Fibroblast of lung (primary cell): ENCODE measurements at places on chromosomes 7 and 10. TPM values are rescaled to one million over a fixed set of nuclear protein-coding genes. Genes with fewer than 3 reads are reported as not detected.

FOXI2 gene
- not detected in 2 replicates for total RNA-seq

PON1 gene
- total RNA-seq = not detected in 2 replicates

KNDC1 gene
- total RNA-seq = 0.26 and 0.50 TPM in 2 replicates

MMD2 gene
- total RNA-seq = not detected in 2 replicates

ADRA2A gene
- total RNA-seq = under 0.01 TPM in 2 replicates

LIPJ gene
- total RNA-seq = under 0.01 and 0.26 TPM in 2 replicates

PRKAR2B gene
- total RNA-seq = 12.6 and 14.7 TPM in 2 replicates

ANKRD61 gene
- total RNA-seq = 0.17 and 0.26 TPM in 2 replicates

CFAP70 gene
- 1.0 and 1.3 TPM in 2 replicates for total RNA-seq

WIPF3 gene
- total RNA-seq = under 0.01 and 0.33 TPM in 2 replicates

AKR1D1 gene
- total RNA-seq = not detected in 2 replicates

NKX1-2 gene
- not detected in 2 replicates for total RNA-seq

TMEM72 gene
- not detected in 2 replicates for total RNA-seq

SUGCT gene
- total RNA-seq = 6.7 and 16.5 TPM in 2 replicates

SFXN4 gene
- total RNA-seq = 17.7 TPM in 2 replicates

ANKRD2 gene
- total RNA-seq = 1.8 TPM in 2 replicates

HHEX gene
- 3.1 and 3.5 TPM in 2 replicates for total RNA-seq

DNA sequence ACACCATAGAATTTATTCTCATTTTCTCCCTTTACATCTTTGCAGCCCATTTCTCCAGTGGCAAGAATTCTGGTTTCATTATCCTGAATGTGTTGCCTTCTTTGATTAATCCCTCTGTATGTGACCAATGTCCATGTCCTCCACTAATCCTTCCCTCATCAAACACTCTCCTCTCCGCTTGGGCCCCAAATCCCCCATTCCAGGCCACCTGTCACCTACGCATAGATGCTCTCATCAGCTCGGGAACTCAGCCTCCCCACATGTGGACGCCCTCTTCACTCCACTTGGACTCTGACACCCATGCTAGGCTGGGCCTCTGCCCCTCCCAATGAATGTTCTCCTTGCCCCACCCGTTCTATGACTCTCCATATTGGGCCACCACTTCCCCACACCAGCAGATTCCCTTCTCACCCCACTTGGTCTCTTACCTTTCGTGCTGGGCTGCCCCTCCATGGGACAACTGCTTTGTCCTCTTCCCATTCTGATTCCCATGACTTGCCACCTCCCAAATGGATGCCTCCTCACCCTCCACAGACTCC is 18.7 kb upstream of the RBM20 start:
- H3K4me3 ChIP-seq = no peak overlapping the region
- H3K4me1 ChIP-seq = no peaks in the 10 kb centered on the region
- DNase-seq = no peak
- H3K27ac ChIP-seq = no peak overlapping the region
- peaks cover 8% of the 10 kb centered on the region for H3K27me3 ChIP-seq

- no peak overlapping the region for H3K27ac ChIP-seq
- H3K4me1 ChIP-seq = no peaks in the 10 kb centered on the region
- no peak overlapping the region for H3K4me3 ChIP-seq
- H3K27me3 ChIP-seq = no peaks in the 10 kb centered on the region
These were observed 233.8 kb upstream of the LYZL1 start for GRCh38 chr10:29055101-29055500.

DNA sequence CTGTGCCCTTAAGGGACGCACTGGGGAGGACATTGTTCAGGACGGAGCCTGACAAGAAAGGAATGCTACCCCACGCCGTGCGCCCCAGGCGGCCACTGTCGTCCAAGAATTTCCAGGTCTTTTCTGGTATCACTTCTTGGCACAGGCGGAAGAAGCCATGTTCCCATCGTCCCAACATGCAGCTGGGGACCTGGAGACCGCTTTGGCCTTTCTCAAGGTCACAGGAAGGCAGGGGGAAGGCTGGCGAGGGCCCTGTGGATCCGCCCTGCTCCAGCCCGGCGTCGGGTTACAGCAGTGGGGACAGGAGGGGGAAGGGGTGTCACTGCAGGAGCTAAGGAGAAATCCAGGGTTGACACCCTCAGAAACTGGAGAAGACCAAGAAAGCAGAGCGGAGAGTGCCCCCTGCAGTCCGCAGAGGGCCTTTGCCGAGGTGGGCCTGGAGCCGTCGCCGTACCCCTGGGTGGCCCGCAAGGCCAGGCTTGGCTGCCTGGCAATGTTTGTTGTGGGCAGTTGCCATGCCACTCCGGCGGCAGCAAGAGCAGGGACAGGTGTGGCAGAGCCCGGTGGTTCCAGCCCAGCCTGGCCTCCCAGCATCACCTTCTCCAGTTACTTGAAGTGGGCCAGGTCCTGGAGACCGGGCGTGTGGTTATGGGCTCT is 104.1 kb downstream of the LHPP start:
- H3K36me3 ChIP-seq = no peaks in the 10 kb centered on the region
- H3K27me3 ChIP-seq = no peaks in the 10 kb centered on the region
- H3K4me3 ChIP-seq = no peak overlapping the region
- DNase-seq = no peak

DNA sequence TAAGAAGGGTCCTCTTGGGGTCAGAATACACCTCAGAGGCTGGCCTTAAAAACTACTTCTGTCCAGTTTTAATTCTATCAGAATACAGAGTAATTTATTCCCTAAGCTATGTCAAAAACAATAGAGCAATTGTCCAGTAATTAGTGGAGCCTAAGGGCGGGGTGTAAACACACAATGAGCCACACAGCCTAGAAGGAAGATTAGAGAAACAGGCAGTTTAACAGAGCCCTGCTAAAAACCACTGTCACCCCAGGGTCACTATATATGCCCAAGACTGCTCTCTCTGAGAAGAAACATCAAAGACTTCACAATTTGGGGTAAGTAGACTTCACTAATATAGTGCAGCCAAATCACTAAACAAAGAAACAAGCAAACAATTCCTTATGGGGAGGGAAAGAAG is 27.2 kb upstream of the WNT2 start:
- no peaks in the 10 kb centered on the region for H3K36me3 ChIP-seq
- H3K4me3 ChIP-seq = no peak overlapping the region
- no peak for DNase-seq
- no peak overlapping the region for H3K27ac ChIP-seq

- no peaks in the 10 kb centered on the region for H3K36me3 ChIP-seq
- no peaks in the 10 kb centered on the region for H3K27me3 ChIP-seq
These were observed 19.4 kb downstream of the C1GALT1 start for GRCh38 chr7:7201578-7202374.

DNA sequence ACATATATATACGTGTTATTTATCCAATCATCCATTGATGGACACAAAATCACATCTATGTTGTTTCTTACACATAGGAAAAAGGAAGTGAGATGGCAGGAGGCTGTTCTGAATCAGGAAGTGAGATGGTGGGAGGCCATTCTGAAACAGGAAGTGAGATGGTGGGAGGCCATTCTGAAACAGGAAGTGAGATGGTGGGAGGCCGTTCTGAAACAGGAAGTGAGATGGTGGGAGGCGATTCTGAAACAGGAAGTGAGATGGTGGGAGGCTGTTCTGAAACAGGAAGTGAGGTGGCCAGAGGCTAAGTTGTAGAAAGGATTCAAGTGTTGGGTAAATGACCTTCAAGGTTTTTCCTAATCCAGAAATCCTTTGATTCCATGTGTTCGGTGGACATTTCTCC is 921.5 kb downstream of the TYW1 start:
- DNase-seq = no peak
- H3K27ac ChIP-seq = no peak overlapping the region
- H3K36me3 ChIP-seq = no peaks in the 10 kb centered on the region
- no peak overlapping the region for H3K4me3 ChIP-seq
- no peaks in the 10 kb centered on the region for H3K4me1 ChIP-seq

DNA sequence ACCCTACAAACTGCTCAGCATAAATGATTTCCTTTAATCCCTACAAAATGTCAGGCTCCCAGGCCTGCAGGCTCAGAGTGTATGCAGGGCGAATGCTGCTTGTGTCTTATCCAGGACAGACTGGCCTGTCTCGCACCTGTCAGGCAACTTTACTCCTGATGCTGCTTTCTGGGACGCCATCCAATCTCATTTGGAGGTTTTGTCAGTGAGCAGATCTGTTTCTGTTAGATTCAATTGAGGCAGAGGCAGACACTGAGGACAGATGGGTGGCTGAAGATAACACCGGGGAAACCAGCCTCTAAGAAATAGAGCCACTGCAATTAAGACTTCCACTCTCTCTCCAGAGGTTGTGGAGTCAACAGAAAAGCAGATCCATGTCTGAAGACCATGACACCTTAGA is 115.6 kb downstream of the DPP6 start:
- H3K4me1 ChIP-seq = no peaks in the 10 kb centered on the region
- no peak overlapping the region for H3K27ac ChIP-seq
- no peaks in the 10 kb centered on the region for H3K36me3 ChIP-seq

DNA sequence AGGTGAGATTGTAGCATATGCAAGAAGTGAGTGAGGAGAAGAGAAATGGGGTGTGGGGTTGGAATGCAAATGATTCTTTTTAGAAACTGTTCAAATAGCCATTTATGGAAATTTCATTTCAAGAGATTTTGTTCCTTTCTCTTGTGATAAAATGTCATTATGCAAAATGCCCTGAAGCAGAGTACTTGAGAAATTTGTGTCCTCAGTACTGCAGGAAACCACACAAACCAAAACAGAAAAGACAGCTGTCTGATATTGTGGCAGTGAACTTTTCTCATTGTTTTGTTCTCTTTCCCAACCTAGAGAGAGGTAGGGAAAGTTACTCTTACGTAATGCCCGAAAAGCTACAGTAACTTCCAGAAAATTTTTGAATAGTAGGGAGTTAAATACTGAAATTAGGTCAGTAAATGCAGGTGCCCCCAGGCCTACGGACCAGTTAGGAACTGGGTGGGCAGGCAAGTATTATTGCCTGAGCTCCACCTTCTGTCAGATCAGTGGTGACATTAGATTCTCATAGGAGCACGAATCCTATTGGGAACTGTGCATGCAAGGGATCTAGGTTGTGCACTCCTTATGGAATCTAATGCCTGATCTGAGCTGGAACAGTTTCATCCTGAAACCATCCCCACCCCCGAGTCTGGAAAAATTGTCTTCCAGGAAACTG is 34.0 kb downstream of the DLD start:
- no peak overlapping the region for H3K27ac ChIP-seq
- no peaks in the 10 kb centered on the region for H3K27me3 ChIP-seq
- H3K4me1 ChIP-seq = no peaks in the 10 kb centered on the region
- no peak overlapping the region for H3K4me3 ChIP-seq
- H3K36me3 ChIP-seq = peaks cover 21% of the 10 kb centered on the region

GRCh38 chr10:24680647-24681524 is 42.8 kb downstream of the ARHGAP21 start:
- no peak overlapping the region for H3K4me3 ChIP-seq
- DNase-seq = peak; percentile 76
- H3K4me1 ChIP-seq = no peaks in the 10 kb centered on the region

- no peak overlapping the region for H3K4me3 ChIP-seq
- peaks cover 10% of the 10 kb centered on the region for H3K27me3 ChIP-seq
- DNase-seq = no peak
- H3K36me3 ChIP-seq = no peaks in the 10 kb centered on the region
- H3K27ac ChIP-seq = no peak overlapping the region
These were observed 47.8 kb upstream of the GDF10 start for GRCh38 chr10:47252093-47252780.

- peaks cover 2% of the 10 kb centered on the region for H3K36me3 ChIP-seq
- DNase-seq = peak; percentile 50
- H3K4me3 ChIP-seq = no peak overlapping the region
- H3K4me1 ChIP-seq = peaks cover 2% of the 10 kb centered on the region
These were observed 144.1 kb downstream of the TCF7L2 start for GRCh38 chr10:113094114-113094486.

- H3K27me3 ChIP-seq = no peaks in the 10 kb centered on the region
- no peaks in the 10 kb centered on the region for H3K36me3 ChIP-seq
- DNase-seq = no peak
- H3K4me1 ChIP-seq = peaks cover 6% of the 10 kb centered on the region
These were observed 13.7 kb upstream of the MAP3K8 start for GRCh38 chr10:30420266-30420665.

DNA sequence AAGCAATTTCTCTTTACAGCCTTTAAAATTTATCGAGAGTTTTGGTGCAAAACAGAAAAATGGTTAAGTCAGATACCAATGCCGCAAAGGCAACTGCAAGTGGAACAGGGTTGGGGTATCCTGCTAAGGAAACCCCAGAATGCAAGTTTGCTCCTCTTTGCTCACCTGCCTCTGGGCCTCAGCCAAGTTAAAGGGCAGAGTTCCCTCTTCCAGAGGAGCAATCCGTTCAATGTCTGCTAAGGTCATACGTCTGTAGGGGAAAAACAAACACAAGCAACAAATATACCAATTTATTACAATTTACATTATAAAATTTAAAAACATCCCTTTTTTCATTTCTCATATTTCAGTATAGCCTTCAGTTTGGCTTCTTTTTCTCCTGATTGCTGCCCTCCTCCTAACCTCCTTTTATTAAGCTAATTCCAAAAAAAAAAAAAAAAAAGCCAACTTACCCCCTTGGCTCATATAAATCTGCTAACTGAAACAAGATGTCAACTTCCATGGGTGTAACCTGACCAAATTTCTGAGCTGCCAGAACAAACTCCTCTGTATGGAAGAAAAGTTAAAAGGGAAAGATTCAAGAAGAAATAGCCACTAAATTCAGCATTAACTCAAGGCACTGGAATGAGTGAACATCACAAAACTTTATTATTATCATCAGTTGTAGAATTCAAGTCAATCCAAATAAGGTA is 132.6 kb downstream of the SLC25A13 start:
- DNase-seq = no peak
- H3K4me1 ChIP-seq = peaks cover 2% of the 10 kb centered on the region
- H3K27me3 ChIP-seq = no peaks in the 10 kb centered on the region

- no peak overlapping the region for H3K4me3 ChIP-seq
- no peaks in the 10 kb centered on the region for H3K36me3 ChIP-seq
- H3K4me1 ChIP-seq = no peaks in the 10 kb centered on the region
- H3K27ac ChIP-seq = no peak overlapping the region
- no peak for DNase-seq
- H3K27me3 ChIP-seq = no peaks in the 10 kb centered on the region
These were observed 55.3 kb downstream of the TCF7L2 start for GRCh38 chr10:113005380-113005779.

DNA sequence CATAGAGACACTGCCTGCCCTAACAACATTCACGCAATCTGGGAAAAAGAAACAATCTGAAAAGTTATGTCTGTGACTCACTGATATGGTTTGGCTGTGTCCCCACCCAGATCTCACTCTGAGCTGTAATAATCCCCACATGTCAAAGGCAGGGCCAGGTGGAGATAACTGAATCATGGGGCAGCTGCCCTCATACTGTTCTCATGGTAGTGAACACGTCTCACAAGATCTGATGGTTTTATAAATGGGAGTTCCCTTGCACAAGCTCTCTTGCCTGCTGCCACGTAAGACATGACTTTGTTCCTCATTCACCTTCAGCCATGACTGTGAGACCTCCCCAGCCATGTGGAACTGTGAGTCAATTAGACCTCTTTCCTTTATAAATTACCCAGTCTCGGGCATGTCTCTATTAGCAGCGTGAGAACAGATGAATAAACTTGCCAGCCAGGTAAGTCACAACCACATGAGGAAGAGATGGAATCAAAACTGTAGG is 341.5 kb upstream of the AOAH start:
- H3K36me3 ChIP-seq = no peaks in the 10 kb centered on the region
- H3K27ac ChIP-seq = no peak overlapping the region
- H3K4me1 ChIP-seq = no peaks in the 10 kb centered on the region
- no peak for DNase-seq

- H3K27me3 ChIP-seq = no peaks in the 10 kb centered on the region
- H3K36me3 ChIP-seq = no peaks in the 10 kb centered on the region
- H3K4me3 ChIP-seq = no peak overlapping the region
These were observed 55.4 kb downstream of the MAP3K8 start for GRCh38 chr10:30489346-30489745.

- no peaks in the 10 kb centered on the region for H3K27me3 ChIP-seq
- H3K4me3 ChIP-seq = no peak overlapping the region
- DNase-seq = peak; percentile 78
- H3K36me3 ChIP-seq = no peaks in the 10 kb centered on the region
- no peak overlapping the region for H3K27ac ChIP-seq
These were observed 72.9 kb upstream of the TMEM248 start for GRCh38 chr7:66847879-66848790.
